HepG2 (cell line): ENCODE measurements at places on chromosomes 12 and 14. TPM values are rescaled to one million over a fixed set of nuclear protein-coding genes. Genes with fewer than 3 reads are reported as not detected.
A peak's percentile ranks its signal among the peaks of the same experiment; 100 is the strongest.

- DNase-seq = no peak
These were observed 53.0 kb upstream of the PRMT8 start for GRCh38 chr12:3437986-3438385.

DNA sequence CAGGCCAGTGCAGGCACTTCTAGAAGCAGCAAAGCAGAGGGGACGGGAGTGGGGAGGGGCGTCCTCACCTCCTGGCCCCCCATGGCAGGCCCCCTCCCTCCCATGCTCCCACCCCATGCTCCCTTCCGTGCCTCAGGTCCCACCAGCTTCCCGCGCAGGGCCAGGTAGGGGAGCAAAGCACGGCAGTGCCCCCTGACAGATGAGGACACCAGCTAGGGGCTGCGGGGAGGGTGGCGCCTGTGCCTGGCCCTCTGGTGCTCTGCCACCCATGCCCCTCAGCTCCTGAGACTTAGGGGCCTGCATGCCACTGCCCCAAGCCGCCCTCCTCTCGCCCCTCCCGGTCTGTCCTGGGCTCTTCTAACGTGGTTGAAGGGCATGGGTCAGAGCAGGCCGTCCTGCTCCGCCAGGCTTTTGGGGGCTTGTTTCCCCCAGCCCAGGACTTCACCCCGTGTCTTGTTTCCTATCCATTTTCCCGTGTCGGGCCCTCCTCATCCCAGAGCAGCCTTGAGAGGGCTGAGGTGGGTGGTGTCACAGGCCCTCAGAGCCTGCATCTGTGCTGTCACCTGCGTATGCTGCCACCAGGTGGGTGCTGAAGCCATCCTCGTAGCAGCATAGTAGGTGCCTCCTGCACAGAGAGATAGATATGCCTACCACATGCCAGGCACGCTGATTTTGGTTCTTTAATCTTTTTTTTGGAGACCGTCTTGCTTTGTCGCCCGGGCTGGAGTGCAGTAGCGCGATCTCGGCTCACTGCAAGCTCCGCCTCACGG lies 10.2 kb downstream of the TRMT61A start:
- DNase-seq = no peak

DNA sequence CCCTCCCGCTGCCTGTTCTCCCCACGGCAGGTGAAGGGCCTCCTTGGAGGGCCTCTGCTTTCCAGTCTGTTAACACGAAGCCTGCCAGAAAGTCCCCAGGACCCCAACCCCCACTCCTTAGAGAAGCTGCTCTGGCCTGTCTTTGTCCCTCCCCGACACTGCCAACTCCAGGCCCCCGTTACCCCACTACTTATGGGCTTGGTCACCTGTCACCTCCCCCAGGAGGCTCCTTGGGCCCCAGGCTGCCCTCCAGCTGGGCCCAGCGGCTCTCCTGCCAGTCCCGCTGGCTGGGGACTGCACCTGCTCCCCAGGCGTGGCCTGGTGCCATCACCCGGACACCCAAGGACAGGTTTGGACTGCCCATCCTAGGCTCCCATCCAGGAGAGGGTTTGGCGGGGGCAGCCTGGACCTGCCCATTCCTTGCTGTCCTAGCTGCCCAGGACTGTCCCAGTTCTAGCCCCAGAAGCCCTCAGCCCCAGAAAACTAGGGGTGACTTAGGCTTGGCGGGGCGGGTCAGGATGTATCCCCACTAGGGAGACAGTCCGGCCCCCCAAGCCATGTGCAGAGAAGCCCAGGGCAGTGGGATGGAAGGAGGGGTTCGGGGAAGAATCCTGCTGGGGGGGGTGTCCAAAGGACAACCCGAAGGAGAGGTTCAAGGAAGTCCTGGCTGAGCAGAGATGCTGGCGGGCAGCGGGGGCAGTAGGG lies 155.7 kb upstream of the C14orf180 start:
- no peak for DNase-seq

The TAS2R9 gene
- total RNA-seq = 0.11 TPM in 1 of 2 replicates, not detected in the other

The TMEM179 gene
- not detected in 2 replicates for total RNA-seq

- no peak for DNase-seq
These were observed 258.7 kb upstream of the PDE3A start for GRCh38 chr12:20109676-20110075.

DNA sequence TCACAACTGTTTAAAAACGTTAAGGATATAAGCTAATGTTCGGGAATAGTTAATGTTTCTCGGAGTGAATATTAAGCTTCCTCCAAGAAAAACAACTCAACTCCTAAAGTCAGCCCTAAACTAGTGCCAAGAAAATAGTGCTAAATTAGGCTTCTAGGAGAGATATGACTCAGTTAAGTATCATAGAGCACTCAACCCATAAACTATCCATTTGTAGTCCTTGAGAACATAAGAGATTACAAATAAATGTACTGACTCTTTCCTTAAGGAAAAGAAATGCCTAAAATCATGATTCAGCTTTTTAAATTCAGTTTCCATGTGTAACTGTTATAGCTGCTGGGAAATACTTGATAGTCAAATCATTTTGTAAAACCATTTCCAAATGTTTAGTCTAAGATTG lies 117.1 kb downstream of the HMGA2 start:
- no peak for DNase-seq

DNA sequence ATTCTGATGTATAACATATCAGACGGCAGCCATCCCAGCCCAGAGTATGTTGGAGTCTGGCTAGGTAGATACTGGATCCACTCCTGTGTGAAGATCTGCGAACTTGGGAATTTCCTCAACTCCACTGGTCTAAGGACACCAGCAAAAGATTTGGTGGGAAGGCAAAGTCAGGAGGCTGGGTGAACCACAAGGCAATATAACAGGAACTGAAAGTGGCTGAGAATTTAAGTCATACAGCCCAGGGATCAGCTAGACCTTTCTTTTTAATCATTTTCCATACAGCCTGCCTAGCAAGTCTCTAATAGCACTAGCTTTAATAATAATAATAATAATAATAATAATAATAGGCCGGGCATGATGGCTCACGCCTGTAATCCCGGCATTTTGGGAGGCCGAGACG lies 34.8 kb downstream of the BRAP start:
- DNase-seq = no peak

The P3H3 gene
- 7.9 and 20.5 TPM in 2 replicates for total RNA-seq

DNA sequence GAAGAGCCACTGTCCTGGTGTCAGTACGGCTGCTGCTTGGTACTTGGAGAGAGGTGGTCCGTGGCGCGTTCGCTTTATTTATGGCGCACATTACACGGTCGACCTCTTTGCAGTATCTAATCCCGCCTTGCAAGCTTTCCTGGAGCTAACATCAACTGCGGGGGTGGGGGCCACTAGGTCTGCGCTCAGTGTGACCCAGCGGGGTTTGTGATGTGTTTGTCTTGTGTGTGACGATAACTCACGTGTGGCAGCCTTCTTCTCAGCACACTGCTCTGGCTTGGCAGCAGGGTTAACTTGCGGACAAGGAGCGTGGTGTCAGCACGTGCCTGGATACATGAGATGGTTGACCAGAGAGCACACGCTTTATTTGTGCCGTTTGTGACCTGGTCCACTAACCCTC lies 122.2 kb upstream of the RTL1 start:
- no peak for DNase-seq

DNA sequence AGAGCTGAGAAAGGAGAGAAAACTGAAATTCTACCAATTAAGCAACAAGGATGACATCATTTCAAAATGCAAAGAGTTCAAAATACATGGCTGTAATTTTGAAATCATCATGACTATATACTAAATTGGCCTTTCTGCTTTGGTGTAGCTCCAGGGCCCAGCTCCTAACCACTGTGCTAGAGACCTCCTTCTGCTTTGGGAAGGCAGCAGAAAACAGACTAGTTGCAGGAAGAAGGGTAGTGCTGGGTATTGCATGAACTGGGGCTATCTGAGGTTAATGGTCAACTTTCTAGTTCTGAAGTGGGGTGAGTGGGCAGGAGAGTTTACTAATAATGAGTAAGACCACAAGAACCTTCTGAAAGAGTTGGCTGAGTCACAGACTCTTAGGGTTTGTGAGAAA lies 66.2 kb downstream of the PTGER2 start:
- no peak for DNase-seq

The KCNJ8 gene
- not detected in 2 replicates for total RNA-seq

GRCh38 chr14:95500772-95501401 lies 15.6 kb downstream of the SYNE3 start:
- no peak for DNase-seq

The KRT71 gene
- total RNA-seq = not detected in 2 replicates

The TOMM20L gene
- 0.46 TPM in 1 of 2 replicates, not detected in the other for total RNA-seq

GRCh38 chr12:11209113-11209512 lies 22.4 kb upstream of the TAS2R42 start:
- DNase-seq = peak; percentile 10

The OTX2 gene
- total RNA-seq = not detected in 2 replicates

- no peak for DNase-seq
These were observed 17.0 kb downstream of the FGD6 start for GRCh38 chr12:95200128-95200894.

The FOXG1 gene
- total RNA-seq = not detected in 2 replicates

DNA sequence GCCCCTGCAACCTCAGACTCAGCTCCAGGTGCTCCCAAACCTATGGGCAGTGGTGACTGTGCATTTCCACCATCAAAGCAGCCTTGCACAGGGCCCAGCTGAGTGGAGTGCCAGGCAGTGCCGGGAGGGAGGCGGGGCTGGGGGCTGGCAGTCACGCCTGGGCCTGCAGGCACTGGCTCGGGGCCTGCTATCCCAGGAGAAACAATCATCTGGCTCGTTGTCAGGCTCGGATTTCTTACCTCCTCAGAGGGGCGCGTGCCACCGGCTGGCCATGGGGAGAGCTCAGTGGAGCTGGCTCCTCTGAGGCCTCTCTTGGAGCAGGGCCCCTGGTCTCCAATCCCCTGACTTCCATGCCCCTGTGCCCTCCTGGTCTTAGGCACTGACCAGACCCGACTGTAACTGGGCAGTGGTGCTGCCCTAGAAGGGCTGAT lies 20.2 kb upstream of the PPP1R13B start:
- DNase-seq = no peak

GRCh38 chr12:1297639-1298175 lies 296.7 kb downstream of the FBXL14 start:
- DNase-seq = no peak

DNA sequence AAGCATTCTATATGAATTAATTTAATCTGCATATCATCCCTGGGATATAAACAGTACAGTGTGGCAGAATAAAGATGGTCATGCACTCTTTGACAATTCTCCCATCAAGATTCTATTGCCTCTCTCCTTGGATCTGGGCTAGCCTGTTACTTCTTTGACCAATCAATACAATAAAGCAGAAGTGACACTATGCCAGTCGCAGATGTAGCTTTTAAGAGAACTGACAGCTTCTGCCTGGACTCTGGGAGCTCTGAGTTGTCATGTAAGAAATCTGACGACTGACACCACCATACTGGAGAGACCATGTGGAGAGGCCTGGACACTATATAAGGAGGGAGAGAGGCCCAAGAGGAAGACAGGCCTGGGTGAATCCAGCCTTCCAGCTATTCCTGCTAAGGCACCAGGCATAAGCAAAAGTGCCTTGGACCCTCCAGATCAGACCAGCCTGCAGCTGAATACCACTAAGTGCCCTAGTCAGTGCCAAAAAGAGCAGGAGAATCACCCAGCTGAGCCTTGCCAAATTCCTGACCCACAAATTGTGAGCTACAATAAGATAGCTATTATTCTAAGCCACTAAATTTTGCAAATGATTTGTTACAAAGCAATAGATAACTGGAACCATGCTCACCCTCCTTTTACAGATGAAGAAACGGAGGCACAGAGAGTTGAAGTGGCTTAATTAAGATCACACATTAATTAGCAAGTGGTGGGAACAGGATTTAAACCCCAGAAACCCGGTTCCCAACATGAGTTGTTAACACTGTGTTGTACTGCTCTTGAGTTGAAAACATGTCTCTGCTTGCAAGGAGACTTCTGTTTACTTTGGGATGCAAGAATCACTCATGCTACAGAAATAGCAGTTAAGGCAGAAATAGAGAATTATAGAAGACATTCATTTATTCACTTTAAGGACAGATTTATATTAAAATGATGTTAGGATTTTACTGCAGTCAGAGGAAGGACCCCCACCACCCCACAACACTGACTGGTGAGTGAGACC lies 84.6 kb downstream of the RIN3 start:
- DNase-seq = no peak

DNA sequence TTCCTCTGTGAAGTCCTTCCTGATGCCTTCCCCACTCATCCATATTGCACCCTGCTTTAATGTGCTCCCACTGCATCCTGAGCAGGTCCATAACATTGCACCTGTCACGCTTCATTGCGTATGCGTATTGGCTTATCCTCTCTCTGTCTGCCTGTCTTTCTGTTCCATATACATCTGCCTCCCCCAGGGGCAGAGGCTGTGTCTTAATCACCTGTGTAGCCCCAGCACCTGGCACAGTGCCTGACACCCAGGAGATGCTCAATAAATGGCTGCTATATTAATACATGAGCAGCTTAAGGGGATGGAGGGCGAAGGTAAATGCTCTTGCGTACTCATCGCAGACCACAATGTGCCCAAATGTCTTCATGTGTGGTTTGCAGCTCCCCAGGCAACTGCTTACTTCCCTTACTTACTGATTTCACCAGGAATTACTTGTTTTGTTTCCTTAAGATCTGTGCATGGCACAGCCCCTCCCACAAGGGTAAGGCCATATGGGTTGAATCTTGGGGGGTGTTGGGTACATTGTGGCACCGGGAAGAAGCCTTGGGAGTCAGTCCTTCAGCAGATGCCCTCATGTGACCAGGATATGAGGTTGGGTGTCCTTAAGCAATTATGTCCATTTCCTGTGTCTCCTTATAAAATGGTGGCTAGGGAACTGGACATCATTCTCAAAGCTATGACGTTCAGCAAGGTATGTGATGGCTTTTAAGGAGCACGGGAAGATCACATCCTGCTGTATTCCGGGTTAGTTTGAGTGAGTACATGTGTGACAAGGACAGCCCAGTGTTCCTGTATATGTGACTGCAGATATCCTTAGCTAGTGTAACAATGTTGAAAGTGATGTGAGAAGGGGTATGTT lies 848 bp upstream of the CPNE6 start:
- DNase-seq = no peak
